ENCODE measurements at places on chromosomes 4 and X. TPM values are rescaled to one million over a fixed set of nuclear protein-coding genes. Genes with fewer than 3 reads are reported as not detected.

TREX2 gene
- 0.37 TPM for polyA plus RNA-seq

ADGRG4 gene
- not detected for polyA plus RNA-seq

SLIT2 gene
- polyA plus RNA-seq, result 56.6 TPM

MAP3K15 gene
- polyA plus RNA-seq, result 4.6 TPM
